ENCODE measurements at places on chromosomes 1 and 21.

DNA sequence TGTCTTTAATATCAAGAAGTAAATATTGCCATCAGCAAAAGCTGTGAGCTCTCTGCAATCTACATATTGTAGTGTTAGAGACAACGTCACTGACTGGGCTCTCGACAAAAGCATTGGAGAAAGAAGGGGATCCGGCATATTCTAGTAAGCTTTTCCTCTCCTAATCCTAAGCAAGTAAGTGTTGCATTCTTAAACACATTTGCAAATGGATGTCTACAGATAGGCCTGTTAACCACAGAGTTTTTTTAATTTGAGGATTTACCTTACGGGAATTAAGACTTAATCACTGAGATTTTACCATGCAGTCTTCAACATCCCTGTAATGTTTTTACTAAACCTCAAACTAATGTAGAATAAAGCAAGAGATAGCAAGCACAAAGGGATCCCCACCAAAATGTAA is 426.5 kb upstream of the CAMK1G start:
- no peak for DNase-seq

DNA sequence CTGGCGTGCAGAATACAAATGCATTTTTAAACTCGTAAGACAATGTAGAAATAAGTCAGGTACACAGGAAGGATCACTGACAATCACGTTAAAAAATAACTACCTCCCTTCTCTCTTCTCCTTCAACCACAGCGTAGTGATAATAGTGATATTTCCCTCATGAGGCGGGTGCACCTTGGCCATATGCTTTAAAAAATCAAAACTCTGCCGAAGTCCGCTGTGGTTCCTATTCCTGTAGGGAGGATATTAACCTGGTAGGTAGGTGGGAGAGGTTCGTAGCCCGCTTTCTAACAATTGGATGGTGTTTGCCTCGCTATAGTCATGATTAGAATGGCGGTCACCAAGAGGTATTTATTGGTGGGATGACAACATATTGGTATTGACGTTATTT is 732 bp downstream of the GREM2 start:
- no peak for DNase-seq

DNA sequence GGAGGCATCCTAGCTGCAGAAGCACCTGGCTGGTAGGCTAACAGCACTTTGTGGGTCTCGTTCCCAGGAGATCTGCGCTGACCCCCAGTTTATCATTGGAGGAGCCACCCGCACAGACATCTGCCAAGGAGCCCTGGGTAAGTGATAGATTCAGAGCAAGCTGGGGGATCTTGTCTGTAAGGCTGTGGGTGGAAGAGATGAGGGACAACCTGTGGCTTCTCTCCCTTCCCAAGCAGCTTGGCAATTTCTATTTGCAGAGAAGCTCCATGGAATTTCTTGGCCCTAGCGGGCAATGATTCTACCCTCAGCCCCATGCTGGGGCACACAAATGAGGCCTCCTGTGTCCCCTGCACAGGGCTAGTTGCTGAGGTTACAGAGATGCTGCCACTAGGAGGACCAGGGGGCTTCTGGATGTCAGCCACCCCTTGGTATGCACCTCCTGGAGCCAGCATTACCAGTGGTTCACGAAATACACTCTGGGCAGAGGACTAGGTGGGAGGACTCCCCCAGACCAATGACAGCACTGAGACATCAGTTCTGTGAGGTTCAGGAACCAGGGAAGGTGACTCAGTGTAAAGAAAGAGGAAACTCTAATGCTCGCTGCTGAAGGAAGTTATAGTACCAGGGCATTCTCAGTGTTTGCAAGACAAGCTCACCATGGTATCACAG is 5.5 kb downstream of the CAPN2 start:
- DNase-seq, result no peak

DNA sequence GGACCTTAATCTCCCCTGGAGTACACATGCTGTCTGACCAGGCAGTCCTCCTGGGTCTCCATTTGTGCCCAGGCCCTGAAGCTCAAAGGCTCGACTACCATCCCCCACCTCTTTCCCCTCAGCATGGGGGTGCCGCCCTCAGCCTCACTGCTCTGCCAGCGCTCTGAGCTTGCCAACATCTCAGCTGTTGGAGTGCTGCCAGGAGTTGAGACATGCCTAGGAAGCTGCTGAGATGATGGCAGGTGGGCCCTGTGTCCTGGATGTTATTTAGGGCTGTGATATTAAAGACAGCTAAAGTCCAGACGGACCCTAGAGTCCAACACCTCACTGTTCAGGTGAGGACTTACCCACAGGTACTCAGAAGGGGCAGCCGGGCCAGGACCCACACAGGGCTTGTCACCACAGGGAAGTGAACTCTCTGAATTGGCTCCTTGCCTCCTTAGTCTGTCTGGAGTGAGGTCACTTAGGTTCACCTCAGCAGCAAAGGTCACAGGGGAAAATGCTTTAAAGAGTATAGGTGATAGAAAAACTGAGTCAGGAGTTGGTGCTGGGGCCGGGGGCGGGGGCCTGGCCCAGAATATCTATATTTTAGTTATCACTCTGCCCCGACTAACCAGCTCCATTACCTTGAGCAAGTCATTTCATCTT is 19.7 kb upstream of the KCNC4 start:
- no peak for DNase-seq

GRCh38 chr21:37005548-37006485 is 685 bp upstream of the RIPPLY3 start:
- DNase-seq, result no peak
